CD4-positive, alpha-beta T cell (primary cell): ENCODE measurements at places on chromosomes 4 and X. TPM values are rescaled to one million over a fixed set of nuclear protein-coding genes. Genes with fewer than 3 reads are reported as not detected.

GRCh38 chr4:87657525-87657924 is 7.4 kb downstream of the DMP1 start:
- DNase-seq = no peak

- no peak for DNase-seq
Observed at GRCh38 chr4:184432127-184432922, 42.0 kb downstream of the IRF2 start.

GRCh38 chr4:145299380-145300076 is 119.1 kb upstream of the OTUD4 start:
- DNase-seq = no peak

DNA sequence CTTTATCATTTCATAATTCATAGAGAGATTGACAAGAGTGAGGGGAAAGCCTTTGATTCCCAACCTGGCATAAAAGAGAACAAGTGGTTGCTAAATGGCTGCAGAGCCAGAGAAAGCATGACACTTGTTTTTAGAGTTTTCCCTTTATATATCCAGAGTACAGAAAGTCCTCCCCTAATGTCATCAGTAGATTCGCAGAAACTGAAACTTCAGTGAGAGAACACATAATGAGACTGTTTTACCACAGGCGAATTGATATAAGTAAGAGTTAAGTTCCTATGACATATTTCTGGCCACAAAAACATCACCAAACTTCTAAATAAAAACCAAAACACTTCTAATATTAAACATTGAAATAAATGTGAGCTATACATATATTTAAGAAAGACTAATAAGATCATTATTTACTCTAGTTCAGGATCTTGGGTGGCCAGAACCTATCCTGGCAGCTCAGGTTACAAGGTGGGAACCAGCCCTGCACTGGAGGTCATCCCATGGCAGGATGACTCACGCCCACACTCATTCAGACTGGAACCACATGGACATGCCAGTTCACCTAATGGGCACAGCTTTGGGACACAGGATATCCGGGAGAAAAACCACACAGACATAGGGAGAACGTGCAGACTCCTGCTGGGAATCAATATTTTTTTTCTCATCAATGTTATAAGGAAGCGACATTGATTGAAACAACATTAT is 35.5 kb downstream of the NWD2 start:
- DNase-seq = no peak

TEC gene
- 2.8 TPM for total RNA-seq

- DNase-seq = no peak
Observed at GRCh38 chr4:5553801-5554200, 154.6 kb downstream of the EVC2 start.

DNA sequence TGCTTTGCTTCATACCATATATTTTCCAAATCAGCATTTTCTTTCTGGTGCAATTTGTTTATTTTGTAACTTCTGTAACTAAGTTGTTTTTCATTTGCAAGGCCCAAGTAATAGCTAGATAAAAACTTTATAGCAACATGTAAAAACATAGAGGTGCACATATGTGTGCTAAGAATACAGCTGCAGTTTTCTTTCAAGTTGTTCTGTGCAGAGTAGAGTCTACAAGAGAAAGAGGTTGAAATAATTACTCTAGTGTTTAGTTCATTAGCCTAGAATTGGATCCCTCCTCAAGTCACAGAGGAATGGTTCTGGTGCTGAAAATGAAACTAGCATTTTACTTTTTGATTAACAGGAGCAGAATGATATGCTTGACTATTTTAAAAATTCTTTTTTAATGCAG is 32.2 kb upstream of the PDLIM5 start:
- DNase-seq = no peak

DNA sequence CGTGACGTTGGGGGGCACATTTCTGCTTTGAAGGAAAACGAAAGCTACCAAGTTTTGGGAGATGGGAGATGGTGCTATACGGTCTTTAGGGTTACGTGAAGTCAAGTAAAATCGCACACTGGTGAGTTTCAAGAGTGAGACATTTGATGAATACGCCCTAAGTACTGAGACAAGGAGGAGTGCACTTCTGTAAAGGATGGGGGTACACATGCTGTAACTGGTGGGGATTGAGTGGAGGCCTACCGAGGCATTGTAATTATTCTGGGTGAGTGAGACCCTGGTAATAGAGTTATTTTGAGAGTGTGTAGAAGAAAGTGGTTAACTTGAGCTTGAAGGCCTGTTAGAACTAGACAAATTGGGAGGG is 536 bp downstream of the SH3BGRL start:
- DNase-seq = no peak

DNA sequence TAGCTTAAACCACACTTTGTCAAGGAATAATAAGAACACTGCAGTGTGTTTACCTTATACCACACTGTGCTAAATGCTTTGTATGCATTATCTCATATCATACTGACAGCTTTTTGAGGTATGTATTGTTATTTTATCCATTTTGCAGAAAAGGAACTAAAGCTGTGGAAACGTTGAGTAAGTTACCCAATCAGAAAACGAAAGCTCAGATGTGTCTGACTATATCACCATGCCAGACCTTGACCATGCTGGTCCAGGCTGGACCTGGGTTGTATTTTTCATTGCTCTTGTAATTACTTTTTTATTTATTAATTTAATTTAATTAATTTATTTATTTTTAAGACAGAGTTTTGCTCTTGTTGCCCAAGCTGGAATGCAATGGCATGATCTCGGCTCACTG is 2.1 kb downstream of the HSD17B11 start:
- DNase-seq = no peak

DNA sequence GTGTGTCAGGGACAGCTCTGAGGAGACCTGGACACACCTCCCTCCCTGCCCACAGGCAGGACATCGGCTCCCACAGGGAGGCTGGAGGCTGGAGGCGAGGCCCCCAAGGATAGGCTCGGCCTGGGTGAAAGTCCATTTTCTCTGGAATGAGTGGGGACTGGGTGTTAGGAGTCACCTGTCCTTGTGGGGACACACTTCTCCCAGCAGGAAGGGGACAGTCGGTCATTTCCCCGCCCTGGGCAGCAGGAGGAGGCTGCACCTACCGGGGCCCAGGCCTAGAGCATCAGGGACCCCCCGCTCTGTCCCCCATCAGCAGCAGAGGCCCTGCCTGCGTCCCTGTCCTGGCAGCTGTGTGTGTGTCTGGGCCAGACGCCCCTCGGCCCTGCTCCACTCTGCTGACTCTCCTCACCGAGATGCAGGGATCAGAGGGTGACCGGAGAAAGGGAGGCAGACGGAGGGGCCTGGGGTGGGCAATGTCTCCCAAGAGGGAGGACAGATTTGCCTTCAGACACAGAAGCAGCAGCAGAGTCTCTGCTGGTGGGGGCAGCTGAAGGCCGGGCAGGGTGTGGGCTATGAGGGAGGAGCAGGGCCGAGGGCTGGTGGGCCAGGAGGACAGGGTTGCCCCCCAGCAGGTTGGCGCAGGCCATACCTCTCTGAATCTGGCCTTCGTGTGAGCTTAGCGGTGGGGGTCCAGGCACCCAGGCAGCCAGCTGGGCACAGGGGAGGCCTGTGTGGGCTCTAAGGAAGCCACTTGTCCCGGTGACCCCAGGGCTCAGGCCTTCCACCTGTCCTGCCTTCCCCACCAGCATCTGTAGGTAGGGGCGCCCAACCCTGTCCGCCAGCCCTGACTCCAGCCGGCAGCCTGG is 125.7 kb upstream of the NKX1-1 start:
- no peak for DNase-seq

GRCh38 chr4:23930750-23931488 is 41.1 kb upstream of the PPARGC1A start:
- no peak for DNase-seq

- no peak for DNase-seq
Observed at GRCh38 chrX:121151293-121151692, 103.9 kb downstream of the GLUD2 start.

F8A2 gene
- not detected for total RNA-seq

DNA sequence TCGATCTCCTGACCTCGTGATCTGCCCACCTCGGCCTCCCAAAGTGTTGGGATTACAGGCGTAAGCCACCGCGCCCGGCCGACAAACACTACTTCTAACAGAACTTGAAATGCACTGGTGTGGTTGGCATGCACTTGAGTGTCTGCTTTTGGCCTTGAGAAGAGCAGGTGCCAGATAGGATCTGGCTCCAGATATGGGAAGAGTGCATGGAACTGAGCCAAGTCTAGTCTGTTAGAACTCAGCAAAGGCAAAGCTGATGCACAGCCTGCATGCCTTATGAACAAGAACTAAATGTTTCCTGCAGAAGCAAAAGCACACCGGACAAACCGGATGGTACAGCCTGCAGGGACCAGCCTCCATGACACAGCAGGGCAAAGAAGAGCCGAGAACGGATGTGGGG is 35.1 kb upstream of the TBL1X start:
- no peak for DNase-seq

DNA sequence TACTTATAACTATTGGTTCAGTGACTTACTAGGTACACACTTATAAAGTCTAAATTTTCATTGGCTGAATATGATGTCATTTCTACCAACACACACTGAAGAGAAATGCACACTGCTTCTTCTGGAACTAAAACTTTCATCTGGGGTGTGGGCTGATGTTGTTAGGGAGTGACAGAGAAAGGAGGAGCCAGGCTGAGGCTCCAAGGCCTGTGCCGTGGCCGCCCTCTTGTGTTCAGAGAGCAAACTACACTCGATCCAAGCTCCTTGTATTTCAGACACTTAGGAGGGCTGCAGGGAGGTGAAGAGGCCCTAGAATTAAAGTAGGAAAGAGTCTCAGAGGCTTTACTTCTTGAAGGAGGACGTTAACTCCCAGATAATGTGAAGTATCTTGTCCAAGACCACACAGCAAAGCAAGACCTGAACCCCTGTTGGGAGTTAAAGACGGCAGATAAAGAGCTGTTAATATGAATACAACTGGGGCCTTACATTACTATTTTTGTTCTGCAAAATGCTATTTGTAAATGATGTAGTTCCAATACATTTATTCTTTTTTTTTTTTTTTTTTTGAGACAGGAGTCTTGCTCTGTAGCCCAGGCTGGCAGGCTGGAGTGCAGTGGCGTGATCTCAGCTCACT is 137.5 kb downstream of the AFAP1 start:
- DNase-seq = peak; percentile 66

CRLF2 gene
- 0.16 TPM for total RNA-seq

DNA sequence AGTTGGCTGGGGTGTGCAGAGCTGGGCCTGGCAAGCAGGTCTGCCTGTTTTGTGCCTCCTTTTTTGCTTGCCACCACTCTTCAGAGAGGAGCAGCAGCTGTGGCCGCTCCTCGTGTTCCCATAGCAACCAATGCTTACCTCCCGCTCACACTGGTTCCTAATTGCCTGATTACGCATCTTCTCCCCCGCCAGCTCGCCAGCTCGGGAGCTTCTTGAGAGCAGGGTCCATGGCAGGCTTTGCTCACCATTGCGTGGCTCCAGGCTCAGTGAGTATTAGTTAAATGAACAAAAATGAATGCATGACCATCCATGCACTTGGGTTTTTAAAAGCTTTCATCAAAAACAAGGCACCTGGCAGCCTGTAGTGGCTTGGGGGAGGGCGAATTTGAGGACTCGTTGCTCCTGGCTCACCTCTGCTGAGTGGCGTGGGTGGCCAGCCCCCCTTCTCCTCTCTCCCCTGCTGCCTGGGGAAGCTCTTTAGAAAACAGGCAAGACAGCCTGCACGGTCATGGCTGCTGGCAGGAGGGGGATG is 14.2 kb upstream of the PJA1 start:
- no peak for DNase-seq

LPAR4 gene
- total RNA-seq = not detected

GRCh38 chrX:46447384-46447783 is 97.8 kb downstream of the ZNF674 start:
- DNase-seq = no peak

DNA sequence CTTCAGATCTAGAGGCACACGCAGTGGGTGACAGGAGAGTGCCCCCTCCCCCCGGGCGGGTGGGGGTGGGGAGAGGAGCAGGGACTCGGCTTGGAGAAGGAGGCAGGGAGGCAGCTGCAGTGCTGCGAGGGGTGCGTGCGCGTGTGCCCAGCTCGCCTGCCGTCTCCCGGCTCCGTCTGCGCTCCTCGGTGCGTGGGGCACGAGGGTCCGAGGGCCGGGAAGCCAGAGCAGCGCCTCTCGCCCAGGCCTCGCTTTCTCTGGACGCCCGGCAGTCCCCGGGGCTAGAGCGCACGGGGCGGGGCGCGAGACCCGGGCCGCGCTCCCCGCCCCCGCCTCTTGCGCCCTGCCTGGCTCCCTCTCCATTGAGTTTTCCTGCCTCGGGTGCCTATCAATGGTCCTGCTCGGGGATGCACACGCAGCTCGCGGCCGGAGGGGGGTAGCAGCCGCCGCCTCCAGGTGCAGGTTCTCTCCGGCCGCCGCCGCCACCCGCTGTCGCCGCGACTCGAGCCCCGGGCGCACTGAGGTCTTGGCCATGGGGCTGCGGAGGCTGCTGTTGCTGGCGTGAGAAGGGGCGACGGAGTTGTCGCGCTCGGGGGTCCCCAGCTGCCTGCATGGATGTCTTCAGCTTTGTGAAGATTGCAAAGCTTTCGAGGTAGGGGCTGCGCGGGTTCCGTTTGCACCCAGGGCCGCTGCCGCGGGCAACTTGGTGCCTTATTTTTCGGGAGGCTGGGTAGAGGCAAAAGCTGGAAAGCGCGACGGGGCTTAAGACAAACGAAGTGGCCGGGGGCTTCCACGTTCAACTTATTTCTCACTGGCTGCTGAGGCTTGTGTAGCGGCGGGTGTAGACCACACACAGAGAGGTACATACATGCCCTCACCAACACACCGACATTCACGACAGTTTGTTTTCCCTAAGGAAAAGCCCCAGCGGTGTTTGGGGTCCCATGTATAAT is at the start of gene FRMPD4:
Gene FRMPD4, plus strand, starts transcription at position 113 of the 953 bp plus-strand sequence. Its CDS starts 499 bp downstream, at position 612.
- no peak for DNase-seq

- DNase-seq = no peak
Observed at GRCh38 chrX:68660746-68661145, 13.3 kb downstream of the STARD8 start.

DNA sequence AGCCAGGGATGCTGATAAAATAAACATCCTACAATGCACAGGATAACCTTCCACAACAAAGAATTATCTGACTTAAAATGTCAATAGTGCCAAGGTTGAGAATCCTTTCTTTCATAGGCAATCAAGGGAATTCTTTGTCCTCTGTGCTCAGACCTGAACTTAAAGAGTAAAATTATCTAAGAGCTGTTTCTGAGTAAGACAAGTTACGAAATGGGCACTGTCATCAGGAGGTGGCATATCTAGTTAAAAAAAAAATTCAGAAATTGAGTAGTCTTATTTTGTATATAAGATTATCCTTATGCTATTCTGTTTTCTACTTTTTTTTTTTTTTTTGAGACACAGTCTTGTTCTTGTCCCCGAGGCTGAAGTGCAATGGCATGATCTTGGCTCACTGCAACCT is 3.3 kb upstream of the RAB33B start:
- no peak for DNase-seq

GRCh38 chr4:78667325-78667724 is 108.8 kb upstream of the BMP2K start:
- no peak for DNase-seq

KIT gene
- total RNA-seq = 0.05 TPM
